Right forelimb (tissue), 1 donor: ENCODE measurements at places on chromosomes 4 and X.

- DNase-seq = no peak
Observed at GRCh38 chr4:138647433-138647832, 368.1 kb upstream of the NOCT start.

DNA sequence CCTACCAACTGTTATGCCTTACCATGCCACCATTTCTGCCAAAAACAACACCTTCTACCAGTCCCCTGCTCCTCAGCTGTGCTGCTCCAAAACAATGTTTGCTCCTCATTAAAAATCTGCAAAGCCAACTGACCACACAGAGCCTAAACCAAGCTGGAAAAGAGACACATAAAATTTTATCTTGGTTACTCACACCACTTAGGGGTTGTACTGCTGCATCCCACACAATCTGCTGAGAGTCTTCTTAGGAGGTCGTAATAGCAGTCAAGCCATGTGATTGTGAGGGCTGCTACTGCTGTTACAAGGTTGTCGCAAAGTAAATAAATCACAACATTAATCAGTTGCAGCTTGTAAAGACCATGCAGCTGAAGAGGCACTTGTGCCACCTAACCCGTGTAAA lies 607.4 kb upstream of the FAM241A start:
- no peak for DNase-seq

DNA sequence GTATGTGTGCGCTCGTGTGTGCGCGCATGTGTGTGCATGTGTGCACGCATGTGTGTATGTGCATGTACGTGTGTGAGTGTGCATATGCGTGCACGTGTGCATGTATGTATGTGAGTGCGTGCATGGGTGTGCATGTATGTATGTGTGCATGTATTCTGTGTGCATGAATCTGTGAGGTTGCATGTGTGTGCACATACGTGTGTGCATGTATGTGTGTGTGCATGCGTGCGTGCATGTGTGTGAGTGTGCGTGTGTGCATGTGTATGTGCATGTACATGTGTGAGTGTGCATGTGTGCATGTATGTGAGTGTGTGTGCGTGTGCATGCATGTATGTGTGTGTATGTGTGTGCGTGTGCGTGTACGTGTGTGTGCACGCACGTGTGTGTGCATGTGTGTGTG lies 241.5 kb downstream of the SHOX start:
- no peak for DNase-seq

DNA sequence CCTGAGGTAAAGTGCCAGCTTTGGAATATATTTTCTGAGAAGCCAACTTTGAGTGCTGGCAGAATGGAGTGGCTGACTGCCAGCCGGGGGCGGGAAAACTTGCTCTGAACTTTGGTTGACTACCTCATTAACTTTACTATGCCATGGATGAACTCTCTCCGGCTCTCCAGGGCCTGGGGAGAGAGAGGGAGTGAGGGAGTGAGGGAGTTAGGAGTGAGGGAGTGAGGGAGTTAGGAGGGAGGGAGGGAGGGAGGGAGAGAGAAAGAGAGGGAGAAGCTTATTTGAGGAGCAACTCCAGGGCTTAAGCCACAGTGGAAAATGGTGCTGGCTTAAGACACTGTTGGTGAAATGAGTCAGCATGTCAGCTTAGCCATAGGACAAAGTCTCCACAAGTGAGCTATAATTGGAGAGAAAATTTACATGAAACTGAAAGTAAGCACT lies 280.9 kb upstream of the RPS6KA3 start:
- DNase-seq = no peak

DNA sequence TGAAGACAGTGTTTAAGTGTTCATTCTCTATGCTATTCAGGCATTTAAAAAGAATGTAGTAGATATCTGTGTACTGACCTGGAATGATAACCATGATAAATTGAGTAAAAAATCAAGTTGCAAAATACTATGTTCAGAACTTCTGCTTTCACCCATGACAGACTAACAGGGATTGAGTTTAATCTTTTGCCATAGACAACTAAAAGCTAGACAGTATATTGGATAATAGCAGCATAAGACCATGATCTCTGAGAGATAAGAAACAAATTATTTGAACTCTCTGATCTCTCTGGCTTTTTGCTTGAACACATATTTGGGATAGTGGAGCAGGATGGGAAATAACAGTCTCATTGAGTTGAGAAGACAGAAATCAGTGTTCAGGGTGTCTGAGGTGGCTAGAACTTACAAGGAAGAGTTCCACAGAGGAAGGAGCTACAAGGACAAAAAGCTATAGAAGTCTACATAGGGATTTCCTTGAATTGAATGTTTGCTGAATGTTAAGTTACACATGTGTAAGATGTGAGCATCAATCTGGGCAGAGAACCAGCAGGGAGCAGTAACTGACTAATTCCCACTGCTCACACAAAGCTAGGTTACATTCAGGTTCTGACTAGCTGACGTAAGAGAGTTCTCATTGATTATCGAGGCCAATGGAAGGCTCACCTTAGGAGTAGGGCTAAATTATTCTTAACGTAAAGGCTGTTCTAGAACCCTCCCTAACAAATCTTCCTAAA lies 60.4 kb downstream of the SLC30A9 start:
- DNase-seq = no peak

DNA sequence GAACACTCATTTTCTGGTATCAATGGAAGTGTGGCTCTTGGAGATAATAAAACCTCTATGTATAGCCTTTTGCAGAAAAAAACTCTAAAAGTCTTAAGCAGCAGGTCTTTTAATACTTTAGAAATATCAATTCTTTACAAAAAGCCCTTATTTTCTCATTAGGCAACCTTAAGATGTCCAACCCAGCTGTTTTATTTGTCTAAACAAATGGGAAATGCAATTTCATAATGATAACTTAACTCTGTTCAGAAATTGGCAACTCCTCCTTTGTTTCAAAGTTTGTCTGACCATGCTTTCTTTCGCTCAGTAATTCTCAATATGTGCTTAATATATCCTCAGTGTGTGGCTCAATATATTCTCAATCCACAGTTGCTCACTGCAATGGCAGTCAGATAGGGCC lies 196.5 kb upstream of the VEGFC start:
- DNase-seq = no peak

GRCh38 chr4:118284169-118284568 lies 68.6 kb downstream of the PRSS12 start:
- no peak for DNase-seq

- no peak for DNase-seq
Observed at GRCh38 chr4:88822034-88822789, 124.6 kb upstream of the NAP1L5 start.

GRCh38 chrX:18721683-18722499 lies 14.4 kb downstream of the PPEF1 start:
- no peak for DNase-seq

DNA sequence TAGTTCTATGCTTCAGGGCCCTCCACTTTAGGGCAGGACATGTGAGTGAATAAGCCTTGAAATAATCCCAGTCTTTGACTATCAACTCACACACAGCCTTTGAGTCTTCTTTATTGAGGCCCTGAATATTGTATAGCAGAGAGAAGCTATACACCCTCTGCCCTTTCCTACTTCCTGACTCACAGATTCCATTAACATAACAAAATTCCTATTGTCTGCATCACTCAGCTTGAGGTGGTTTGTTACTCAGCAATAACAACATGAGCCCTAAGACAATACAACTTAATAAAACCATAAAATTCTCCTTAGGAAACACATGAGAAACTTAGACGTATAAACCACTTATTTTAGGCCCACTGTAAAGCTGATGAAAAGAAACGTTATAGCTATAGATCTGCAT lies 680.3 kb upstream of the DIAPH2 start:
- DNase-seq = no peak

DNA sequence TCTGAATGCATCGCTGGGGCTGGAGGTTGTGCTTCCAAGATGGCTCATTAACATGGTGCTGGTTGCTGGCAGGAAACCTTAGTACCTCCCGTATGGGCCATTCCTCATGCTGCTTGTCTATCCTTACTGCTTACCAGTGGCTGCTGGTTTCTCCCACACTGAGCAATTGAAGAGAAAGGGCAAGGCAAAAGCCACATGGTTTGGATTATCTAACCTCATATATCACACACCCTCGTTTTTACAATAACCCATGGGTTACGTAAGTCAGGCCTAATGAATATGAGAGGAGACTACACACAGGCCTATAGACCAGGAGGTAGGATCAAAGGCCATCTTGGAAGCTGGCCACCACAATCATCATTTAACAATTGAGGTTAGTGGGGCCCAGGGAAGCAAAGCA lies 141.8 kb upstream of the EDNRA start:
- DNase-seq = no peak

DNA sequence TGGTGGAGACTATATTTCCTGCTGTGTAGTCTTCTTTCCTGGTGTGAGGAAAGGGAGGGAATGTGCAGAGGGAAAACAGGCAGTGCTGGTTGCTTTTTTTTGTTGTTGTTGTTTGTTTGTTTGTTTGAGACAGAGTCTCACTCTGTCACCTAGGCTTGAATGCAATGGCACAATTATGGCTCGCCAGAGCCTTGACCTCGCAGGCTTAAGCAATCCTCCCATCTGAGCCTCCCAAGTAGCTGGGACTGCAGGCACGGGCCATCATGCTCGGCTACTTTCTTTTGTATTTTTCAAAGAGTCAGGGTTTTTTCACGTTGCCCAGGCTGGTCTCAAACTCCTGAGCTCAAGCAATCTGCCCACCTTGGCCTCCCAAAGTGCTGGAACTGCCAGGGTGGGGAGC lies 82.5 kb downstream of the RELL1 start:
- DNase-seq = no peak

DNA sequence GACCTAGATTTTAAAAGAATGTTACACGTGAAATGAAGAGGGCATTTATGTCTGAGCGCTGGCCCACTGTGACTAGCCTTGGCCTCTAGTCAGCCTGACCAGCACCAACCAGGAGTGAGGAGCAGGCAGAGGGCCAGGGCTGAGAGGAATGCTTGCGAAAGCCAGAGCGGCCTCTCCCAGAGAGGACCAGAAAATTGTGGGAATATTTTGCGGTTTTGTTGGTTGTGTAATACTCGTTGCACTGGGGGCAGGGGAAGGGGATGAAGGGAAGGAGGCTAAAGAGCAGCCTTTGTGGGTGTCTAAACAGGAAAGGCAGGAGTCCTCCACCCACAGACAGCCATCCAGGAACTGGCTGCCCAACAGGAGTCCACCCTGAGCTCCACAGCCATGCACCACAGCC lies 3.8 kb downstream of the GABRE start:
- DNase-seq = peak; percentile 46

DNA sequence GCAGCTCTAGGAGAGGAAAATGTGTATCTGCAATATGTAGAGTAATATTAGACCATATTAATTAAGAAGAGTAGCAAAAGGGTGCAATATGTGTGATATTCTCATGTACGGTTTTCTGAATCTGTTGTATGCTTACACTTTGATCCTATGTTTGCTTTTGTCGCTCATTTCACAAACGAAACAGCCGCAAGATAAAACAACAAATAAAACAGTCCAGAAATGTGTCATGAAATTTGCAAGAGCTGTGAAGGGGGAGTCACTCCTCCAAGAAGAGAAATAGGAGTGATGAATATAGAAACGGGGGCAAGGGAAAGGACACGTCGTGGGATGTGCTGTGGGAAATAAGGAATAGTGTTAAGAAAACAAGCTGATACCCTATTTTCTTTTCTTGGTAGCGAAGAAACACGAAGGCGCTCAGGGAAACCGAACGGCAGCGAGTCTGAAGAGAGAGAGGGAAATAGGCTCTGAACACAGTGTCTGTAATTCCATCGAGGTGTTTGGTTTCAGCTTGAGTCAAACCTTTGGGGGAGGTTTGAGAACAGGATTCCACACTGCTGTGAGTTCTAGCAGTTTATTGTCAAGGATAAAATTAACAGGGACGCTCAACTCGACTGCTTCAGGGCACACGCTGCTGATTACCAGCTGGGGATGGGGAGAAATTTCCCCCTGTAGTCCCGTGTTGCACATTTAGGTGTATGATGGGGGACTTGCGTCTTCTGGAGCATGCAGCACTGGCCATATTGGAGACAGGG lies 595.6 kb upstream of the TENM3 start:
- no peak for DNase-seq

DNA sequence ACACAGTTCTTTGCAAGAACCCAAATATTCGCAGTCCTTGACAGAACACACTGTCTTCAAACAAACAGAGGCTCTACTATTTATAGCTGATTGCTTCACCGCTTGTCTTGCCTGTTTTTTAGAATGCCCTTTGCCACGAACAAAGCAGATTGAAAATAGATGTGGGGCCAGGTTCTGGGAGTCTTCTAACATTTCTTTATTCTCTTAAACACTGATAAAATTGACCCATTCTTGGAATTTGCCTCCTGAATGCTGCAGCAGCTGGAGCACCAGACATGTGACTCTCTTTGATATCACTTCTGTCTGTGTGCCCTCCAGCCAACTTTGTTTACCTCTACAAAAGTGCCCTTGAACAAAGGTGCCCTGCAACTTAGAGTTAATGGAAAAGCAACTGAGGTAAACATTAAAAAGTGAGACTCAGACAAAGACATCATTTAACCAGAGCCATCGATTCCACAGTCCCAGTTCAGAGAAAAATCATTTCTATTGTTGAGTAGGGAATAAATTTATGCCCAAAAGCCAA lies 64.2 kb upstream of the SPP1 start:
- DNase-seq = no peak

DNA sequence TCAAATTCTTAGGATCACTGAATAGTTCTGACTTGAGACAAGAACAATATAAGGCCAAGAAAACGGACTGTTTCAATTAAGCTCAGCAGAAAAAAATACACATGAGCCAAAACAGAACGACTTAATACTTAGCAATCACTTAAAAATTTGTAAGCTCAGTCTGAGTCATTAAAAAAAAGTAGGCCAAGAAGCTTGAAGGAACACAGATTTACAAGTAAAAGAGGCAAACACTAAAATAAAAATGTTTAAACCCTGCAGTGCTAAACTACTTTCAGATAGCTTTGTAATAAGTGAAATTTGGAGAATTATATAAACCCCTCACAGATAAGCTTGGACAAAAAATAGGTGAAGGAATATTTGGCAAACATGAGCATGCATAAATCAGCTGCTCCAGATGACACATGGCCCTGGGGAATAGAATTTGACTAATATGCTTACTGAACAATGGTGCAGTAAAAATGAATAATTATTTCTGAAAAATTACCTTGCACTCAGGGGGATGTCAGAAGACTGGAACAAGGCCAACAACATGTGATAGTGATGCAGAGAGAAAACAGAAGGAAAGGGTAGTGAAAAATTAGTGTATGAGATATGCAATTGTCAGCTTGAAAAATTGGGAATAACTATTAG lies 49.6 kb downstream of the LNX1 start:
- DNase-seq = no peak

DNA sequence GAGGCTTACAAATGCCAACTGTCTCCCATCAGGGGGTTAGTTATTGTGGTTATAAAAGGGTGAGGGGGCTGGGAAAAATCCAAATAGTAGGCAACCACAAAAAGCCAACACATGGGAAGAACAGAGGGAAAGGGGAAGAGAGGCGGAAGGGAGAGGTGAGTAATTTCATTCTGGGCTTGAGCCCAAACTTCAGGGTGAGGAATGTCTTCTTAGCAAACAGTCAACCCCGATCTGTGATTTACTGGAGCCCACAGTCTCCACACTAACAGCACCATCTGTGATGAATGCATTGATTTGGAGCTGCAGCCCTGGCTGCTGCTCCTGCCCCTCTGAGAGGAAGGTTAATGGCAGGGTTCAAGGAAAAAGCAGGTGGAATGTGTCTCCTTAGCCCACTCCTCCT lies 162.2 kb upstream of the GPR101 start:
- DNase-seq = no peak

- DNase-seq = no peak
Observed at GRCh38 chr4:53010318-53010717, 148.2 kb downstream of the RASL11B start.

GRCh38 chr4:3070709-3071500 lies 3.4 kb downstream of the HTT-AS start:
- no peak for DNase-seq

- DNase-seq = no peak
Observed at GRCh38 chr4:162456106-162456505, 292.3 kb upstream of the FSTL5 start.
